ENCODE measurements at places on chromosomes 5 and 9.

GRCh38 chr9:95572381-95573151 is 55.8 kb upstream of the PTCH1 start:
- DNase-seq = no peak

GRCh38 chr5:133824661-133825254 is 143.7 kb downstream of the C5orf15 start:
- DNase-seq = peak; percentile 38

DNA sequence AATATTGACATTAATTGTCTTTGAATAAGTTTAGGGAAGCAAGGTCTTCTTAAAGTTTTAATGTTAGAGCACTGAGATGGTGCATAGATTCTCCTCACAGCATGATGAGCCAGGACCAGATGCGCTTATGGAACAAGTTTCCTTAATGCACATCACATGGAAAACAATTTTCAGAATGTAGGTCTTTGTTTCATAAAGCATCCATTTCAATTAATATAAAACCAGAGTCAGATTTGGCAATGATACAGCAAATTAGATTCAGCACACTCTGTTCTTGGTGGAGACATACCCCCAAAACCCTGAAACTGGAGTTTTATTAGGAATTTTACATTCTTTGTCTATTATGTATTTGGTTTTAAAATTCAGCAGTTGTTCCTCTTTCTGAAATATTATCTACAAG is 402.1 kb upstream of the SEMA6A start:
- DNase-seq = no peak

DNA sequence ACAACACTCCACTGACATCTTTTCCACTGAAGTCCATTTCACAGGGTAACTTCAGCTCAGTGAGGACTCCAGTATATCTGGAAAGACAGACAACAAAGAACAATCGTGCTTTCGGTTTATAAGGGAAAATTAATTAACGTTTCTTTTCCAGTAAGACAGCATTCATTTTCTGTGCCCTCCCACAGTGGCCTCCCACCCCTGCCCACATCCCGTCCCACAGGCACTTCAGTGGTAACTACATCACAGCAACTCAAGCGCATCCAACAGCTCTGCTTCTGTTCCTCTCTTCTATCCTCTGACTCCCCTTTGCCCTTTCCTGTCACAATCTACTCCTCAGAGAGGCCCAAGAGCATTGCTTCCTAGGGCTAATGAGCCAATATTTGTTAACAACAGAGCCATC is 40.3 kb downstream of the GLDC start:
- DNase-seq = peak; percentile 13

DNA sequence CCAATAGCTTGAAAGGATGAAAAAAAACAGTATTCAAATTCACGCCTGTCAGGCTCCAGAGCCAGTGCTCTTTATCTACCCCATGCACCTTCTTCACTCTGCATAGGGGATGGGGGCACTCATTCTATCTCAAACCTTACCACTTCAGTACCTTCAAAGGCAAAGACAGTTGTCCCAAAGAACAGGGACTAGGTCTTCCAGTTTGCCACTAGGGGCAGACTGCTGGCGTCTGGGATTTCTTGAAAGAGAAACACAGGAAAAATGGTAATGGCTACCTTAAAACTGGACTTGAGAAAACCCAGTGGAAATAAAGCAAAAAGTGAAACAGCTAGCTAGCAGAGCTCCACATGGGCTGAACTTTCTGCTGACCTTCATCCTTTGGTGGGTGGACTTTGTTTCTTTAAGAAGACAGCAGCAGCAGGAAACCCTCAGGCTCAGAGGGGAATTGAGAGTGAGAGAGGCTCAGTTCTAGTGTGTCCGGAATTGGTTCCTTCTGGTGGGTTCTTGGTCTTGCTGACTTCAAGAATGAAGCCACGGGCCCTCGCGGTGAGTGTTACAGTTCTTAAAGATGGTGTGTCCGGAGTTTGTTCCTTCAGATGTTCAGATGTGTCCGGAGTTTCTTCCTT is 41.0 kb upstream of the SLC36A1 start:
- no peak for DNase-seq

- DNase-seq = no peak
Measured at GRCh38 chr9:16823906-16824305, 46.6 kb downstream of the BNC2 start.

DNA sequence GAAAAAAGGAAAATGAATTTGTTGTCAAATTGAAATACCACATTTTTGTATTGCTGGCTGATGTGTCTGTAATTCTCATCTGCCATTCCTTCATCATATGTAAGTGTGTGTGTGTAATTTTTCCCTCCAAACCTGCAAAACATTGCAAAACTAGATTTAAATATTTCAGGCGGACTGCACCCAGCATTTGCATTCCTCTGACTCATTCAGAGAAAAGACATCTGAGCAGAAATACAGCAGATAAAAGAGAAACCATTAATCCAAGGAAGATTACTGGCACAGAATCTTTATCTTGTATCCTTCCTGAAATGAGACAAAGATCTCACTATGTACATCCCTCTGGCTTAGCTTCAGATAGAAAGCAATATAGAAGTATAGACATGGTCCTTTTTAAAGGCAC is 275.3 kb downstream of the TMEM38B start:
- no peak for DNase-seq

DNA sequence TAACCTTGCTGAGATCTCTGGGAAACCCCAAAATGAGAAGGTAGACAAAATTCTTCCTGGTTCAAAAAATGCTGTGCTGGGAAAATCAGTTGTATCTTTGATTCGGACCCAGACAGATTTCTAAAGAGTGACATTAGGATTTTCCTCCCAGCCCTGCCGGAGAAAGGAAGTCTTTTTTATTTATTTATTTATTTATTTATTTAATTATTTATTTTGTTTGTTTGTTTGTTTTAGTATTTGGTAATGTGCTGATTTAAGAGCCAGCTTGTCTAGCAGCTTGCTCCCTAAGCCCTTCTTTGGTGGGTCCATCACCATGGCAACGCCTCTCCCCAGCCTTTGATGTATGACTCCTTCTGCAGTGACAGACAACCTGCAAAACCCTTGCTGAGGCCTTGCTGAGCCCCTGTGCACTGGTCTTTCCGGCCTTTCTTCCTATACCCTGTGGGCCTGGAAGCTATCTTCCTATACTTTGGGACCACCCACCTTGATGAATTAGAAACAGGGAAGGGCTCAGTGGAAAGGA is 60.6 kb upstream of the AFAP1L1 start:
- DNase-seq = no peak

DNA sequence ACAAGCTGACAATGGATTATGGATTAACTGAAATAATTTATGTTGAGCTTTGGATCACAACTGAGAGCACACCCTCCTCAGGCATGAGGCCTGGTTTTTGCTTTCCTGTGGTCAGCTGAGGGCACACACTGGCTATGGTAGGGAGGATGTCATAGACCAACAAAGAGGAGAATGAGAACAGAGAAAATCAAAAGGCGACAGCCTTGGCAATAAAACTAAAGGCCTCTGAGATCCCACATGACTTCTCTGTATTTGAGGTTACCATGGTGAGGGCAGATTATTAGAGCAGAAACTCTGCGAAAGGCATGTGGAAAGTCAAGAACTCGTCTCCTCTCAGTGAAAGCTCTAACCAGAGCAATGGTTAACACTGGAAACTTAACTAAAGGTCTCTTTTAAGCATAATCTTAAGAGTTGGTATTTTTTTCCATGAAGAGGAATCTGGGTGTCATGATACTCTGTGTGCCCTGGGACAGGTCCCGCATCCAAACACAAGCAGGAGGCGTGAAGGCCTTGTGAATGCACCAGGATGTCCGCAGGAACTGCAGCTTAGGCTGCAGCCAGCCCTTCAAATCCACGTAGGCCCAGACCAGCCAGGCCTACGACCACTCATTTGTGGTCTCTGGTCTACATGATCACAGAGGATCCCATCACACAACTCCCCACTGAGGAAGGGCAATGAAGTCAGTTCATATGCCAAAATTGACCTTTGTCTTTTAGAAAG is 12.4 kb upstream of the MEIKIN start:
- DNase-seq = no peak

DNA sequence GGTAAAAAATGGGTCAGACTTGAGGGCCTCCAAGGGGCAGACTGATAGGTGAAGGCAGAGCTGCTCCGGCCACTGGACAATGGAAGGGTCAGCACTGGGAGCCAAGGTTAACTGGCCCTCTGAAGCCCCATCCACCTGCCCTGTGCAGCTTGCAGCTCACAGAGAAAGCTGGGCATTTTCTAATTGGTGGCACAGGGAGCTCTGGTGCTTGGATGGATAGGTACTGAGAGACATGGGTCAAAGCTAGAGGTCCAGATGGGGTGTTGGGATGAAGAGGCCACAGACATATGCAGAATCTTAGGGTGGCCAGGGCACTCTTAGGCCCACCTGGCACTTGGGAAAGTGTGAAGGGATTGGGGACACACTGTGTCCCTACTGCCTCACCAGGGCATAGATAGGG is 29.5 kb upstream of the SARDH start:
- DNase-seq = no peak

DNA sequence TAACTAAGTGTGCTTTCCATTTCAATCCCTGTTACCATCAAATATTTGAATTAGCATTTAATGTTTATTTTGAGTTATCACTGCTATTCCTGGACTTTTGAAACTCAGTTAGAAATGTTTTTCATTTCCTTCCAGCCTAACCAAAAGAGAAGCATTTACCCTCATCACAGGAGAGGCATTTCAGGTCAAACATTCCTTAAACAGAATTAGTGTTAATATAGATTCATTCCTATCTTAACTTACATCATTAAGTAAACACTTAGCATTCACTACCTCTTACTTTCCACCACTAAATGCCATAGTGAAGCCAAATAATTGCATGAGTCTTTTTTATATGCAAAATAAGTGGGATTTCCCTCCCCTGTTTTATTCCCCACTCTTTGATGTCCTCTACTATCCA is 136.6 kb upstream of the OR13F1 start:
- DNase-seq = no peak

DNA sequence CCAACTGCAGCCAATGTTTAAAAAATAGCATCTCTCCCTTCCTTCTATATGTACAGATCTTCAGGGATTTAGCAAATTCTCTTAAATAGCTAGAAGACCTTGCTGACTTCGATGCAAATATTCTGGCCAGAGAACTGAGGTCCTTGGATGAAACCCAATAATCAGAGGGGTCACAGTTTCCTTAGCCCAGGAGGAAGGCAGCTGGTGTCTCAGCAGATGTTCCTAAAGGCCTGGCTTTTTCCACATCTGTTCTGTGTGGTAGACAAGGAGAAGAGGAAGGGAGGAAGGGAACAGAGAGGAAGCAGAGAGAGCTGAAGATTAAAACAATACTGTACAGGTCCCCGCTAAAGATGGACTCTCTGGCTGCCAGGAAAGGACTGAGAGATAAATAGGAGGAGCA is 33.1 kb downstream of the BOD1 start:
- DNase-seq = no peak

GRCh38 chr5:125612776-125613175 is 810.4 kb upstream of the GRAMD2B start:
- no peak for DNase-seq

DNA sequence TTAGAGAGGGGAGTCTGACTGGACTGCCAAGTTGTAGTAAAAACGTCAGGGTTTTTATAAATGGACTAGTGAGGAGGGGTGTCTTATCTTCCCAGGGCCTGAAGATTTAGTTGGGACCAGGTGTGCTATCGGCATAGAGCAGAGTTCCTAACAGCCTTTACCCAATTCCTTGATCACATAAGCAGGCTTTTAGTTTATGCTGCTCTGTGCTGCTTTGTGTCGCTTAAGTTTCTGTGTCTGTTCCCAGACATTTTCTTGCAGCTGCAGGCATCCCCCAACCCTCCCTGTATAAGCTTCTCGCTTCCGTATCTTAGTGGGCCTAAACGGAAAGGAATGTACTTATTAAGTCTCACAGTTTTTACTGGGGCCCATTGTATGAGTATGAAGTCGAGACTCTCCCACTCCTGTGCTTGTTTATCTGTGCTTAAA is 2.6 kb upstream of the SMC5 start:
- no peak for DNase-seq

DNA sequence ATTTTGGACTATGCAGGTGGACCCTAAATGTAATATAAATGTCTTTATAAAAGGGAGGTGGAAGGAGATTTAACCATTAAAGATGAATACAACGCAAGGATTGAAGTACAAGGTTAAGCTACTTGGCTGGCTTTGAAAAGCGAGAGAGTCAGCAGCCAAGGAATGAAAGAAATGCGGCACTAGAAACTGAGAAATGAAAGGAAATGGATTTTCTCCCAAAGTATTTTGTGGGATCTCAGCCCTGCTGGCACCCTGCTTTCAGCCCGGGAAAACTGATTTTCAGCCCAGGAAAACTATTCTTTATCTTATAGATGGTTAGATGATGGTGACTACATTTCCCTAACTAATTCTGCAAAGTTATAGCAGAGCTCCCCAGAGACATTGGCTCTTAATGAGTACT is 1349.6 kb upstream of the C9orf72 start:
- no peak for DNase-seq

DNA sequence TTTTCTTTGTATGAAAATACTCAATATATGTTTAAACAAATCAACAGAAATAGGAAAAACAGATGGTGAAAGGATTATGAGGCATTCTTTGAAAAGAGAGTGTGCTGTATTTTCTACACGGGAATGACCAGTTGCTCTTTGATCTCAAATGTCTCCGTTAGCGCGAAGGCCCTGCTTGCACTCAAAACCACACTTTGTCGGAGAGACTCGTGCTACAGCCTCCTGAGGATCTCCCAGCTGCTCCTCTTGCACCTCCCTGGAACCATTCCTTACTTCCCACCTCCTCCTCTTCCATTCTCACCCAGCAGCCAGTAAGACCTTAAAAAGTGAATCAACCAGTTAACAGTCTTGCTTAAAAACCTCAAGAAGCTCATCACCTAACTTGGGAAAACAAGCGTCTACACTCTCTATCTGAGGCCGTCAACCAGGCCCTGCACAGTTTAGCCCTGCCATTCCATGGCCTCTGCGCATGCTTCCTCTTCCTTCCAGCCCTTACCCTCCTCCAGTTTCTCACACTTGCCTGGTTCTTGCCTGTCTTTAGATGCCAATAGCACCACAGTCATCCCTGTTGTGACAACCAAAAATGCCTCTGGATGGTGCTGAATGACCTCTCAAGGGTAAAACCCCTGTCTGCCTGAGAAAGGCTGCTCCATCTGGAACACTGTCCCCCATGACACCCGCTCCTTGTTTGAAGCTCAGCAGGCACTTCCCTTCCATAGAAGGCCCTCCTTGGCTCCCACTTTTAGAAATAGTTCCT is 594.7 kb upstream of the WWC1 start:
- DNase-seq = no peak

- DNase-seq = no peak
Measured at GRCh38 chr9:13823026-13823425, 490.9 kb downstream of the NFIB start.

DNA sequence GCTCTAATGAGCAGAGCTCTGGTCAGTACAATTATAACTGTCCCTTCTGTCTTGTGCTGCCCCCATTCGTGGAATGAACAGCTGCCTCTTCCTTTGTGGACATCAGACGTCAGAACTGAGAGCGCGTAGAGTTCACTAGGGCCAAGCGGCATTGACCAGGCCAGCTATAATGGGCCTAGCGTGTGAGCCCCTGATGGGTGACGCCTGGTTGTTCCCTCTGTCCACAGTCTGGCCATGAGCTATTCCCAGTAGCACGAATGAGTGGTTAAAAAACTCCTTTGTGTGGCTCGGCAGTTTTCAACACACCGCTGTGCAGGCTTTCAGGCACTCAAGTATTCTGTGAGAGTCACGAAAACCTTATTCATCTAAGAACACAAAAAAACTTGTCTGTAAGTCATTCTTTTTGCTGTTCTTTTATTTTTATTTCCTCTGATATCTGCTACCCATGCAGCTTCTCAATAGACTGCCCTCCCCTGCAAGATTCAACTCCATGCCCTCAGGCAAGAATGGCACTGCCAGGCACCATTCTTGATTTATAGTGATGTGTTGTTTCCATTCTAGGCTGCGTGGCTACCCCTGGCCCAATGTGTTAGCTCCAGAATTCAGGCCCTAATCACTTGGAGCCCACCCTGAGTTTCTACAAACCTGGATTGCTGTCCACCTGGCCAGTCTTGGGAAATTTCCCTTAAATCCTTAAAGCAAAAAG is 52.5 kb downstream of the ANKDD1B start:
- no peak for DNase-seq
